ENCODE measurements at places on chromosomes 6 and 20.

- no peak for DNase-seq
Observed at GRCh38 chr6:159234102-159234553, 64.9 kb downstream of the FNDC1 start.

DNA sequence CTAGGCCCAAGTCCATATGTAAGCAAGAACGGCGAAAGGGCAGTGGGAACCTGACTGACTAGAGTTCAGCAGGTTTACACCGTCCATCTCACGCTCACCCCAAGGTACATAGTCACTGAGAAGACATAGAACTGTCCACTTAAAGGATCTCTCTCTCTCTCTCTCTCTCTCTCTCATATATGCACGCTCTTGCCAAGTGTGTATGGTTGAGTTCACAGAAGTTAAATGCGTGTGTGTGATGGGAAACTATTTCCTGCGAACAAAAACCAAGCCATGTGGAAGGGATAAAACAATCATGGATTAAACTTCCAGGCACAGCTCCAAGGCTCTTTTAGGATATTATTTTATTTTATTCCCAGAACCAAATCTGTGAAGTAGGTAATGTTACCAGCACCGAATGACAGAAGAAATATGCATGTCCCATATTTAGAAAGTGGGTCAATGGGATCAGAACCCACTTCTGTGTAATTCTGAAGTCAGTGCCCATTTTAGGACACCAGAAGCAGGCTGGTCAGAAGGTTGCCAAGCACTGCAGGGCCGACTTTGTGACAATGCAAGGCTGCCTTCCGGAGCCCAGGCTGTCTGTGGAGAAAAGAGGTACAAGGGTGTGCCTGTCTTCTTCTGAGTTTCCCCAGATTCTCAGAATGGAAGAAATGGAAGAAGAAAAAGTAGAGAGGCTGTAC lies 49.2 kb upstream of the MAP7 start:
- DNase-seq, result no peak

DNA sequence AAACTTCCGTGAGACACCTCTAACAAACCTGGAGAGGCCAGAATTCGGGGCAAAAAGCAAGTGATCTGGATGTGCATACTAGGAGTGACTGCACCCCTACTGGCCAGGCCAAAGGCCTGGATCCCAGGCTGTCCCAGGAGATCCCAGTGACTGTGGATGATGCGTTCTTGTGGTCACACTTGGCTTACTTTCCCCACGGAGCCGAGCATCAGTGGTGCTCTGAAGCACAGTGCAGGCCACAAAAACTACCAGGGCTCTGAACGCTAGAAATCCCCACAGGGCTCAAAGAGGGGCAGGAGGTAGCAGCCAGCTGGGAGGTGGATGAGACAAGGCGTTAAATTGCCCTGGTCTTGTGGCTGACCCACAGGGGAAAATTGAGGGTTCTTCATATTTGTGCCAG lies 7.1 kb downstream of the TRIM26 start:
- no peak for DNase-seq

DNA sequence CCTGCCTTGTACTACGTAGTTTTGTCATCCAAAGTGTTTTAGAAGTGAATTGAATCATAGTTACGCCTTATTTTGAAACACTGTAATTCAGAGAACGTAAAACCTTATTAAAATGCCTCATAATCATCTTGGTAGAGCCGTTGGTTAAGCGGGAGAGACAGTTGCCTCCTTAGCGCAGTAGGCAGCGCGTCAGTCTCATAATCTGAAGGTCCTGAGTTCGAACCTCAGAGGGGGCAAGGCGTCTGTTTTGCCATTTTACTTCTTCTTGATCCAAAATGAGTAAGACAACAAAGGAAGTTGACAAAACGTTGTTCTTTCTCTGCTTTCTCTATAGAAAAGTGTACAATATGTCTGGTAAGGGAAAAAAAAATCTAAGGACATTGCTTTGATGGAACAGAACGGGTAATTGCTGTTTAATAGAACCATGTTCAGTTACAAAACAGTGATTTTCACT lies 20.7 kb upstream of the TRIM27 start:
- DNase-seq, result peak; percentile 31

DNA sequence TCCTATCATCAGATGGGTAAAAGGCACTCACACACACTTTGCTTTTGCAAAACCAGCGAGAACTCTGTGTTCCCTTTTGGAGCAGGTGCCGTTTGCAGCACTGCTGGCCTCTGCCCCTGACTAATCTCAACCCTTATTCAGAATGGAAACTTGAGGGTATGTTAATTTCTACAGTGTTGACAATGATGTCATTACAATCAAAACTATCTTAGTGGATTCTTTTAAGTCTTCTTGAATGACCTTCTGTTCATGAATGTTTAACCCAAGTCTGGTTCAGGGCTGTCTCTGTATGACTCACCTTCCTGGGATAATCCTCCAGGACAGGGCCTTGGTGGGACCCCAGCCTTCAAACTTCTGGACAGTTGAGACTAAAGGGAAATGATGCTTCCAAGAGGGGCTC lies 197.9 kb downstream of the CDH4 start:
- no peak for DNase-seq

DNA sequence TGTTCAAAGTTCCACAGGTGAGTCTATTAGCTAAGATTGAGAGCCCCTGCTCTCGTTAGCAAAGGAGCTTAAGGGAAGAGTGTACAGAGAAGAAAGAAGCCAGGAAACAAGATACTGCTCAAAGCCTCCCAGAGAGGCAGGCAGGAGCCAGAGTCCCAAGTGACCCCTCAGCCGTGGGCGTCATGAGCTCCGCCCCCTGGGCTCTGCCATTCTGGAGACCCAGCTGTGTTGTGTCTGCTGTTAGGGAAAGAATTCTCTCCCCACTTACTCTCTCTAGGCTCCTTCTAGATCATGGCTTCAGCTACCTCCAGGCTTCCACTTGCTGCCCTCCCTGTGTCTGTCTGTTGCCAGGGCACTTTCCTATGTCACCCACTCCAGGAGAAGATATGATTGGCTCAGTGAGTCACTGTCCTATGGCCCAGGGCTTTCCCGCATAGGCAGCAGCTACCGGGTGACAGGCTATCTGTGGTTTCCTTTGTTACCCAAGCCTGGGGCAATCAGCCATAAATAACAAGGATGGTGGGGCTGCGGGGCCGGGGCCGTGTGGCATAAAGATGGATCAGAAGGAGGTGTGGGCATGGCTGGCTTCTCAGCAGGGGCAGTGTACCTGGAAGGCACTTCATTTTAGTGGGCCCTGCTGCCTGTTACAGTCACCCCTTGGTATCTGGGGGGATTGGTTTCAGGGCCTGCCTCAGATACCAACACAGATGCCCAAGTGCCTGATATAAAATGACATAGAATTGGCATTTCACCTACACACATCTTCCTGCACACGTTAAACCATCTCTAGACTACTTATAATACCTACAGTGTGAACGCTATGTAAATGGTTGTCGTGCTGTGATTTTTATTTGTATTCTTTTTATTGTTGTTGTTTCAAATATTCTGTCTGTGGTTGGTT lies 118.9 kb downstream of the ARMC2 start:
- DNase-seq, result no peak
